AG10803 (cell line): ENCODE measurements at places on chromosomes 3 and 15.

- peak; percentile 14 for DNase-seq
Measured at GRCh38 chr15:38671675-38672254, 107.2 kb upstream of the RASGRP1 start.

DNA sequence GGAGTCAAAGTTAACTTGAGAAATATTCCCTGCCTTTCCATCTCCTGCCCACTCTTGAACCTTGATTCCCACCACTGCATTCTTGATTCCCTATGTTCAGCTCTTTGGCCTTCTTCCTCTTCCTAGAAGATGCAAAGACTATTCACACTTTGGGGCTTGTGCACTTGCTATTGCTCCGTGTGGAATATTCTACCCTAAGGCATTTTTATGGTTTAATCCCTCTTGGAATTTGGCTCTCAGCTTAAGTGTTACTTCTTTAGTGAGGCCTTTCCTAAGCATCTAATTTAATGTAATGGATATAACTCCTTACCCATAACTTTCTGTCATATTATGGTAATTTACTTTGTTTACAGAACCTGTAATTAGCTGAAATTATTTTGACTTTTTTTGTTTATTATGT lies 318.9 kb upstream of the COL8A1 start:
- peak; percentile 56 for DNase-seq

DNA sequence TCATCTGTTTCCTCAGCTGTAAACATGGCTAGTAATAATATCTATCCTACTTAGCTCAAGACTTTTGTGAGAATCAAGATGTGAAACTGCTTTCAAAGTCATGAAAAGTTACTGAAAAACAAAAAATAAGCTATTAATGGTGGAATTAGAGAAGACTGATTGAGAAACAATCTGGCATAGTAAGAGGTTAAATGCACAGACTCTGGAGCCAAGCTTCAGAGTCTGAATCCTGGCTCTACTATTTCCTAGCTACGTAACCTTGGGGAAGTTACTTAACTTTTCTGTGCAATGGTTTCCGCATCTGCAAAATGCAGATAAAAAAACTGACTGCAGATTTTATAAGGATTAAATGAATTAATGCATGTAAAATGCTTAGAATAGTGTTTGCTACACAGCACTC lies 28.8 kb downstream of the LRRFIP2 start:
- peak; percentile 31 for DNase-seq

DNA sequence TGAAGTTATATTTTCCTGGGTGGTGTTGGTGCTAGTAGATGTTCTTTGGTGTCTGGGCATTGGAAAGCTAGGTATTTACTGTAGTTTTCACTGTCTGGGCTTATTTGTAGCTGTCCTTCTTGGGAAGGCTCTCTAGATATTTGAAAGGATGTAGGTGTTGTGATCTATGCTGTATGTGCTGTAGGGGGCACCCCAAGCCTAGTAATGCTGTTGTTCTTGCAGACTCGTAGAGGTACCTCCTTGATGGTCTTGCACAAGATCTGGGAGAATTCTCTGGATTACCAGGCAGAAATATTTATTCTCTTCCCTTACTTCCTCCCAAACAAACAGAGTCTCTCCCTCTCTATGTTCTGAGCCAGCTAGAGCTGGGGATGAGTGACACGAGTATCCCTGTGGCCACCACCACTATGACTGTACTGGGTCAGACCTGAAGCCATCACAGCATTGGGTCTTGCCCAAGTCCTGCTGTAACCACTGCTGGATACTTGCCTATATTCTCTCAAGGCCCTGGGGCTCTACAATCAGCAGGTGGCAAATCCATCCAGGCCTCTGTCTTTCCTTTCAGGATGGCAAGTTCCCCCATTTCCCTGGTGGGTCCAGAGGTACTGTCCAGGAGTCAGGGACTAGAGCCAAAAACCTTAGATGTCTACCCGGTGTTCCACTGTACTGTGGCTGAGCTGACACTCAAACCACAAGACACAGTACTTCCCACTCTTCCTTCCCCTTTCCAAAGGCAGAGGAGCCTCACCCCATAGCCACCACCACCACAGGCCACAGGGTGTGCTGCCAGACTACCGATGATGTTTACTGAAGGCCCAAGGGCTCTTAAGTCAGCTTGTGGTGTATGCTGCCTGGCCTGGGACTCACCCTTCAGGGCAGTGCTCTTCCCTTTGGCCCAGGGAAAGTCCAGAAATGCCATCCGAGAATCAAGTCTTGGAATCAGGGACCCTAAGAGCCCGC lies 195.2 kb upstream of the DPPA4 start:
- peak; percentile 64 for DNase-seq

DNA sequence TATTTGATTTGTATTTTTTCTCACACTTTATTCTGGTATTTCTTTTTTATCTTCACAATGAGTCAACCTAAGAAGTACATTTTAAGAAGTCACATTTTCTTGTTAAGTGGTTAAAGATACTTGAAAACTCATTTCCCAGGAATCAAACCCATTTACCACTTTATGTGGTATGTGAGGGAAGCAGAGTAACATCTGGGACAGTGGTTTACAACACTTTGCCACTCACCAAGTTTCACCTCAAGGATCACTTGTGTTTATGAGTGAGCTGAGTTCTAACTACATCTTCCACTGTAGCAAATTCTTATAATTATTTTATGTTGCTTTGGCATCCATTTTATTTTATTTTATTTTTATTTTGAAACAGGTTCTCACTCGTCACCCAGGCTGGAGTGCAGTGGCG lies 53.8 kb downstream of the IGSF11 start:
- no peak for DNase-seq

GRCh38 chr3:94063496-94064119 lies 747 bp downstream of the NSUN3 start:
- peak; percentile 15 for DNase-seq

GRCh38 chr3:178067721-178068120 lies 468.5 kb upstream of the KCNMB2 start:
- peak; percentile 79 for DNase-seq

- DNase-seq, result peak; percentile 47
Measured at GRCh38 chr3:160921020-160921635, 165.1 kb downstream of the PPM1L start.

GRCh38 chr3:155635056-155635455 lies 109.8 kb downstream of the PLCH1 start:
- DNase-seq, result no peak

DNA sequence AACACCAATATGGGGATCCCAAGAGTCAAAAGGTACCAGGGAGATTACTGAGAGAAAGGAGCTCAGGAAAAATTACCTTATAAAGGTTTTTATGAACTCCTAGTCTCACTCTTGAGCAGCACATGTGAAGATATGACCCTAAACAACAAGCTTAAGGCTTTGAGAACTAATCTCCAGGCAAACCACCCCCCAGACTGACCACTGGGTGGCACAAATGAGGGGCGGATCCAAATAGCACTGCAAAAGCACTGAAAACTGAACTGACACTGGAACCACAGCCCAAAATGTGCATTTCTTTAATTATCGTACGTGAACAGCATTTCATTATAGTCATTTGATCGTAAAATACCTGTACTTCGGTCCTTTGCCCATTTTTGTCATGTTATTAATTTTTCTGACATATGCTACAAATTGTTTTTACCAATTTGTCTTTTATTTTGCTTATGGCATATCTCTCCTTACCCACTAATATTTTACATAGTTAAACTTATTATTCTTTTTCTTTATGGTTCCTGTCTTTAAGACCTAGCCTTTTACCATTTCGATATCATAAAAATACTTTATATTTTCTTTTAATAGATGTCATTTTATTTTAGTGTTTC lies 31.5 kb upstream of the TFDP2 start:
- DNase-seq, result peak; percentile 30

GRCh38 chr3:17544632-17545031 lies 197.8 kb downstream of the TBC1D5 start:
- peak; percentile 15 for DNase-seq
